ENCODE measurements at places on chromosomes 16 and 17. TPM values are rescaled to one million over a fixed set of nuclear protein-coding genes. Genes with fewer than 3 reads are reported as not detected.

The TBC1D3B gene
- not detected for total RNA-seq

The KRTAP4-9 gene
- not detected for total RNA-seq

The MARCHF10 gene
- total RNA-seq = not detected

The CIBAR2 gene
- not detected for total RNA-seq

The SLC13A5 gene
- total RNA-seq = 1.7 TPM

The ASGR2 gene
- total RNA-seq = not detected

The KRT33A gene
- total RNA-seq = not detected

The PIMREG gene
- total RNA-seq = 37.6 TPM

The TEKT5 gene
- total RNA-seq = not detected

The HOXB6 gene
- total RNA-seq = 64.5 TPM

The SLC22A31 gene
- total RNA-seq = 11.1 TPM

The ITGAX gene
- not detected for total RNA-seq

The DDX19B gene
- 42.3 TPM for total RNA-seq

The KRTAP9-1 gene
- total RNA-seq = not detected

The HOXB5 gene
- total RNA-seq = 18.9 TPM

The DPEP3 gene
- not detected for total RNA-seq

The TSR1 gene
- 49.5 TPM for total RNA-seq

The COPZ2 gene
- 34.8 TPM for total RNA-seq

The BRIP1 gene
- total RNA-seq = 5.4 TPM

The PRSS53 gene
- 8.1 TPM for total RNA-seq

The AGRP gene
- total RNA-seq = not detected

The TAC4 gene
- total RNA-seq = not detected

Data from epithelial cell of alveolus of lung (primary cell).